CD4-positive, alpha-beta T cell treated with Interleukin-2 at 100 ng/mL for 4 hours (primary cell): ENCODE measurements at places on chromosomes 3 and 15.

- no peak for DNase-seq
Measured at GRCh38 chr3:194070220-194070633, 65.7 kb upstream of the HES1 start.

DNA sequence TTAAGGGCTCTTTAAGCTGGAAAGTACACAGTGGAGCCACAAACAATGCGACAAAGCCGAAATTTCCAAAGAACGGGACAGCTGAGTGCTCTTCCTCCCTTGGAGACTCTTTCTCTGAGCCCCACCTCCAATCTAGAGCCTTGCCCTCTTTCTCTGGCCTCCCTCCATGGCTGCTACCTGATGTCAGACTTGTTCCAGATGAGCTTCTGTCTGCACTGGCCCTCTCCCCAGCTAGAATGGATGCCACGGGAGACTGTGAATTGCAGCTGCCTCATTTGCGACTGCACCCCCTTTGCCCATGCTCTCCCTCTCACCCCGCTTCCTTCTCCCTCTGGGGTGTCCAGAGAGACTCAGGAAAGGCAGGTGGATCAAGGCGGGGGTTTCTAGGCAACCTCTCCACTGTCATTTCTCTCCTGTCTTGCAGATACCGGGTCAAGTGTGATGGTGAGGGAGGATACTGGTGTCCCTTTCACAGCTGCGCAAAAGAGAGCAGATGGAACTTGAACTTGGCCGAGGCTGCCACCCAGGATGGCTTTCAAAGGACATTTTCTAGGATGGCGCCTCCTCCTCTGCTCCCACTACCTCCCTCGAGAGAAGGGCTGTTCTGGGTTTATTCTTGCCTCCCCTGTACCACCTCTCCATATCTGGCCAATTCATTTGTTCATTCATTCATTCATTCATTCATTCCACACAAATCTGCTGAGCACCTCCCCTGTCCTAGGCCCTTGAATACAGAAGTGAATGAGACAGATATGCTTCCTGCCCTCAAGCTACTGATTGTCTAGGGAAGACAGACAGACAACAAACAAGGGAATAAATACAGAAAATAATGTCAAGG lies 12.8 kb downstream of the ATP2B2 start:
- no peak for DNase-seq

GRCh38 chr3:80142714-80143113 lies 374.9 kb upstream of the ROBO1 start:
- DNase-seq, result no peak

- no peak for DNase-seq
Measured at GRCh38 chr3:12309716-12310115, 20.8 kb downstream of the PPARG start.

DNA sequence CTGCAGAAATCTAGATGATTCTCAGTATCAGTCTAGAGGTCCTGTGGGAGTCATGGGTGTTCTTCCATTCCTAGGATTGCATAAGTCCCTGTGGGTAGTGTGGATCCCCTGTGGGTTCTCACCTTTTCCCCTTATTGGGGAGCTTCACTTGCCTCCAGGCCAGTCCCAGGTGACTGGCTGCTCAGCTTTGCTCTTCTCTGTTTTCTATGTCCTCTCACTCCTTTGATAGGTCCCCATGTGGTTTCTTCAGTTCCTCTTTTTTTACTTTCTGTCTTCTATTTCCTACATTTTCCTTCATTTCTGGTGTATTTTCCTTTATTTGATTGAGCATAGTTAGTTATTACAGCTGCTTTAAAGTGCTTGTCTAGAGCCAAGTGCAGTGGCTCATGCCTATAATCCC lies 10.9 kb downstream of the TEX55 start:
- DNase-seq, result no peak

DNA sequence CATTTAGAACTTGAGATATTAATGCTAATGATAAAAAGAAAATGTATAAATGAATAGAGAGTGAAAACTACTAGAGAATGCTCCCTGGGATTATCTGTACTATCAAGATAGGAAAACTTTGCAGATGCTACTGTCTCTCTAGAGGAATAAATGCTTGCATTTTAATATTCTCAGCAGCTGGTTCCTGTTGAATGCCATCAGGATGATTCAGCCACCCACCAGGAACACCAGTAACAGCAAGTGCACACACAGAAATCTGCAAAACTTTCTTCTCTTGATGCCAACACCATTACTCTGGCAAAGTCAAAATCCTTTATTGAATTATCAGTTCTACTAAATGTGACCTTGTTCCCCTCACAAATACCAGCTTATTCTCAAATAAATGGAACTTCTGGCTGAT lies 148.4 kb downstream of the TIGIT start:
- no peak for DNase-seq

DNA sequence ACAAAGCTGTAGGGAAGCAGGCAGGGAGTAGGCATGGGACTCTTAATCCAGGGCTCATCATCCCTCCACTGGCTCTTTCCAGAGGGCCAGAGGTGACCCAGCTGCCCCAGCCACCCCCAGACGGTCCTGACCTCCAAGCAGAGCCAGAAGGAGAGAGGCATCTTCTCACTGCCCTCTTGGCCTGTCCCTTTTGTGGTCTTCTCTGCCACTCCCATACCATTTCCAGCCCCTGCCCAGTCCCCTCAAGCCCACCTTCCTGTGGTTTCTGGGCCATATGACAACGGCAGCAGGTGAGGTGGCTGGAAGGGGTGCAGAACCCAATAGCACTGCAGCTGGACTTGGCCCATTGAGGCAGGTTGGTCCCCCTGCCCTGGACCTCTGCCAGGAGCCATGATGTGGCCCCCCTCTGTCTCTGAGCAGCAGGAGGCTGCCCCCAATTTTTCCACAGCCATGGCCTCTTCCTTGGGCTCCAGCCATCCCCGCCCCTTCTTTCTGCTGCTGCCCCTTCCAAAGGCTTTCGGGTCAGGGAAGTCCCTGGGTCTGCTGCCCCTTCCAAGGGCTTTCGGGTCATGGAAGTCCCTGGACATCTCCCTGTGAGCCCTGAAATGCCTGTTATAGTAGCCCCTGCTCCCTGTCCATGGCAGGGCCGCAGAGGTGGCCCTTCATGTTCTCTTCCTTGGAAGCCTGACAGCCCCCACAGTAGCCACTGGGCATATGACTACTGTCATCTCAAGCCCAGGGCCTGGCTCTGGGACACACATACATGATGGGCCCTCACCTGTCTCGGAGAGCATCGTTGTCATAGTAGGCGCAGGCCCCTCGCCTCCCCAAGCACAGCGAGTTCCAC lies 39.5 kb upstream of the RAB6B start:
- DNase-seq, result no peak

DNA sequence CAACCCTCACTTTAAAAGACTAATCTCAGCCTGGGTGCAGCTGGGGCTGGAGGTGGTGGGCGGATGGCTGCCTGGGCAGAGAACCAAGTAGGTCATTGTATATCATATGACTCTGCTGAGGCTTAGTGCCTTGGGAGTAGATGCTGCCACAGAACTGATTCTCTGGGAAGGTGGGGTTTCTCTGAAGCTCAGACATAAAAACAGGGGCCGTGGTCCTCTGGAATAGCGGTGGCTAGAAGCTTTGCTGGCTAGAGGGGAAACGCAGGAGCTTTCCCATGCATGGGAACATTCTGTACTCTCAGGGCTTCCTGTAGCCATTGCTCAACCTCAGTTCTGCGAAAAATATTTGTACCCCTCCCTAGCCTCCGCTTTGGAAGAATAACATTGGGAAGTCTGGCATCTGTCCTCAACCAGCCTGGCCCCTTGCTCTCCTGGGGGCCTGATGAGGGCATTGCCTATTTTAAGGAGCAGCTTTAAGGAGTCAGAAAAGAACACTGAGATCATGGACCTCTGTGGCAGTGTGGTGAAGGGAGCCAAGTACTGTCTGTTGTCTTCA lies 14.7 kb downstream of the TIMP4 start:
- DNase-seq, result no peak

DNA sequence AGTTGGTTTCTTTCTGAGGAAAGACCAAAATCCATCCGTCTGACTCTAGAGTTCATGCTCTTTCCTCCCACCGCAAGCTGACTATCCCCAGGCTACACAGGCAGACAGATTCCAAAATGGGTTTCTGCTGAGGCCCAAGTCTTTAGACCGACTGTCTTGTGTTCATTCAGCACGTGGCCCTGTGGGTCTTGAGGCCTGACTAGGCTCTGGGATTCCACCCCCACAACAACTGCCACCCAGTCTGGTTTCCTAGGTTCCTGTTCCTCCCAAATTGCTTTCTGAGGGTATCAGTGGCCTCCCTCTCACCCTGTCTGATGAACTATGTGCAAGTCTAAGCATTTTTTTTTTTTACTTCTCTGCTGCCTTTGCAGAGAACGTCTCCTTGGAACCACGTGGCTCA lies 67.7 kb downstream of the CYP19A1 start:
- DNase-seq, result no peak

DNA sequence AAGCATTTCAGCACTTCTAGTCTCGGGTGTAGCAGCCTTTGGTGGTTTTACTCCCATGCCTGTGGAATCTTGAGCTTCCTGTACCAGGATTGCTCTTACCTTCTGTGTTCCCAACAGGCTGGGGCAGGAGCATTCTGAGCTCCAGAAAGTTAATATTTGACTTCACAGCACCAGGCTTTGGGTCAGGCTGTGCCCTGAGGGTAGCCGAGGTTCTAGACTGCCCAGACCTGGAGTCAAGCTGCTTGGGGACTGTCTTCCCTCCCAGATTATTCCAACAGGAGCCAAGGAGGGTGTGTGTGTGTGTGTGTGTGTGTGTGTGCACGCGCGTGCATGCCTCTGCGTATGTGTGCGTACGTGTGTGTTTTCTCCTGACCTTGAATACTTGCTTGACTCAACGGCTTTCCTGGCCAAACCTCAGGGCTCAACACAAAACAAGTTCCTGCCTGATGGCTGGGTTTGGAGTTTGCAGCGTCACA lies 94.8 kb downstream of the FLNB start:
- no peak for DNase-seq

DNA sequence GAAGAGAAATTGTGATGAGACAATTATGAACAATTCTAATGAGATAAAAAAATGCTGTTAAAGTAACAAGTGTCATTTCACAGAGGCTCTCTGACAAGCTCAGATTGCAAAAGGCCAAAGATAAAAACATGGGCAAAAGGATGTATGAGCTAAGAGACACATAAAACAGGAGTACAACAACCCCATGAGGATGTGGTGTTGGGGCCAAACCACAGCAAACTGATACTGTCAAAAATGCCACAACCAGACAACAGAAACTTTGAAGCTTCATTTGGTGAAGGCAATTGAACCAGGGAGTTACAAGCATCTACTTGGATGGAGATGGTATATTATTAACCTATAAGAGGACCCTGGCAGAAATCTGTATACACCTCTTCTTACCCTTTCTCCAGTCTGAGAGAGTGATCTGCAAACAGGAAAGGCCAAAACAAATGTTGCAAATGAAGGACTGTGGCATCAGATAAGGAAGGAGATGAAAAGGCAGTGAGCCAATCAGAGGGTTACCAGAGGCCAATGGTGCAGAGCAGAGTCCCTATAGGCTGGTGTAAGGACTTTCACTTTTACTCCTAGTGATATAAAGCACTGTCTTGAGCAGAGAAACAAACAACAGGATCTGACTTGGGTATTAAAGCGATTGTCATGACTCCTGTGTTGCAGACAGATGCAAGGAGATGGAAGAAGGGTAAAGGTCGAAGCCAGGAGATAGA lies 659.0 kb downstream of the NTRK3 start:
- peak; percentile 27 for DNase-seq

- DNase-seq, result no peak
Measured at GRCh38 chr15:45048794-45049631, 26.0 kb downstream of the SORD start.

DNA sequence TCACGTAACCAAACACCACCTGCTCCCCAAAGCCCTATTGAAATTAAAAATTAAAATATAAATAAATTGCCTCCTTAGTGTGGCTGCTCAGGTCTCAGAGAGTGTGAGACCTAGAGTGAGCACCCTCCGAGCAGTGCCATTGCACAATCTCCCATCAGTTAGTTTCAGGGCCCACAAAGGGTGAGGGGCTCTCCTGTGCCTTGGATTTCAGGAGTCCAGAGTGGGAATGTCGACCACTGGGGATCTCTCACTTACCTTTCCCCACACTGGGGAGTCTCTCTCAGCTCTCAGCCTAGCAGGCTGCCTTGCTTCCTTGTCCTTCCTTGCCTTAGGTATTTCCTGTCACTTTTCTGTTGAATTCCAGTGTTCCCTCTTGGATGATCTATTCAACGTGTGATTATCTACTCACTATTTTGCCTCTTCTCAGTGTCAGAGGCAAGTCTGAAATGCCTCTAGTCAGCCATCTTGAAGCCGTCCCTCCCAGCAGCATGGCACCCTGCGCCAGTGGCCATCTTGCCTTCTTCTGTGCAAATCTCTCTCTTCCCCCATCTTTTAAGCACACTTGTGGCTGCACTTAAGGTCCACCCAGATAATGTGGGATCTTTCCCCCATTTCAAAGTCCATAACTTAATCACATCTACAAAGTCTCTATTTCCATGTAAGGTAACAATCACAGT lies 119.3 kb downstream of the LRRK1 start:
- DNase-seq, result no peak

GRCh38 chr15:64251121-64251520 lies 88.3 kb upstream of the PPIB start:
- DNase-seq, result peak; percentile 53

DNA sequence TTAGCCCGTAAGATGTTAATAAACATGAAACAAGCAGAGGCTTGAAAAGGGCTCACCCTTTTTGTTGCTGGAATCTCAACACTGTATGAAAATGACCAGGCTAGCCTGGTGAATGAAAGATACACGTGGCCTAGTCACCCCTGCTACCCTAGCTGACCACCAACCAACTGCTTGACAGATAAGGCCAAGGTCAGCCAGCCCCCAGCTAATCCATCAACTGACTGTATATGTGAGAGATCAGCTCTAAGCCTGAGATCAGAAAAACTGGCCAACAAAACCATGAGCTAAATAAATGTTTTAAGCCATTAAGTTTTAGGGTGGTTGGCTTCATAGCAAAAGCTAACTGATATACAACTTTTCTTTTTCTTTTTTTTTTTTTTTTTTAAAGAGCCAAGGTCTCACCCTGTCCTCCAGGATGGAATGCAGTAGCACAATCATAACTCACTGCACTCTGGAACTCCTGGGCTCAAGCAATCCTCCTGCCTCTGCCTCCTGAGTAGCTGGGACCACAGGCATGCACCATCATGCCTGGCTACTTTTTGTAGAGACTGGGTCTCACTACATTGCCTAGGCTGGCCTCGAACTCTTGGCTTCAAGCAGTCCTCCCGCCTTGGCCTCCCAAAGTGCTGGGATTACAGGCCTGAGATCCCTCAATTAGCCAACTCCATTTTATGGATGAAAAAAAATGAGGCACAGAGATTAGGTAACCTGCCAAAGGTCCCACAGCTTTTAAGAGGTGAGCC lies 34.6 kb downstream of the SH3BP5 start:
- no peak for DNase-seq

- no peak for DNase-seq
Measured at GRCh38 chr15:50627351-50628055, 59.1 kb downstream of the TRPM7 start.

- no peak for DNase-seq
Measured at GRCh38 chr3:193464889-193465288, 86.3 kb upstream of the ATP13A5 start.

- DNase-seq, result no peak
Measured at GRCh38 chr3:124409650-124410275, 320.5 kb upstream of the UMPS start.

- DNase-seq, result no peak
Measured at GRCh38 chr3:115725800-115726199, 102.5 kb downstream of the GAP43 start.
